ENCODE measurements at places on chromosomes 1 and 21.

- no peak for DNase-seq
Measured at GRCh38 chr1:186753241-186753640, 73.0 kb upstream of the PTGS2 start.

- DNase-seq = no peak
Measured at GRCh38 chr1:58258082-58258481, 288.4 kb downstream of the OMA1 start.

DNA sequence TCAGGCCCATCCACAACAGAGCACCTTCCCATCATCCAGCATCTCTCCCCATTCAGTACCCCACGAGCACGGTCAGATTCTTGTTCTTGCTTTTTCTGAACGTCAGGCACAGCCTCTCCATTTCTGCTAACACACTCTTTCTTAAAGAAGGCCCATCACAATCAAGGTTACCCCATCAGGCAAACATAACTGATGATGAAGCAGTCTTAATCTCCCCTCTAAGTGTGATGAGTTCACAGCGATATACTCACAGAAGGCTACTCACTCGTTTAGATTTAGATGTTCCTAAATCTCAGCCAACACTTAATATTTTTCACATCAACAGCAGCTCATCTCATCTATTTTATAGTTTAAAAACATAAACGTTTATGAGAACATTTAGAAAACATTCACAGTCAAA, 75.6 kb downstream of the ADSS2 start:
- no peak for DNase-seq

DNA sequence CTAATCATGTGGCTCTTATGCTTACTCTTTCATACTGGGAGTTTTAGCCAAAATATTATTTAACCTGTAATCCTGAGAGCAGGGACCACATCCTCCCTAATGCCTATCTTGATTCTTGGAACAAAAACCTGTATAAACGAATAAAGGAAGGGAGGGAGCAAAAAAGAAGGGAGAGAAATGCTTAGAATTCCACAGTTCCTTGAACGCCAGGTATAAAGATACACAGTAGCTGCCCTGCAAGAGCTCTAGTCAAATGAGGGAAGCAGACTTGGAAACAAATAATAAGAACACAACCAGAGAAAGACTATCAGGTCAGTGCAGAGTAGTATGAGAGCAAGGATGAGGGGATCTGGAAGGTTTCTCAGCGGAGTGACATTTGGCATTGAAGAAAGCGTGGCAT, 116.3 kb downstream of the SLC30A10 start:
- DNase-seq = no peak

DNA sequence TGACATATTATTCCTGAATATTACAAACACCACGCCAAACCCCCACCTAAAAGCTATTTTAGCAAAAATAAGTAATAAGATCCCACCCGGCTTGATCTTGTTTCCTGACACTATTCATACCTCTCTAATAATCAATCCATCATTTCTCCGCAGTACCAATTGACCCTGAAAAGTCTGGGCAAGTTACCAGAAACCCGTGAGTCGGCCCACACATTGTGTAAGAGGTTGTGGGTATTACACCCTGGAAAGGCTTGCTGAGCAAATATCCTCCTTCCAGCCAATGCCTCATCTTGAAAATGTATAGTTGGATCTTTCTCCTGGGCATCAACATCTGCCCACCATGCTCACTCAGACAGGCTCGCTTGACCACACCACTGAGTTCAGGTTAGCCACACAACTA, 451.0 kb downstream of the TTLL7 start:
- DNase-seq = no peak

DNA sequence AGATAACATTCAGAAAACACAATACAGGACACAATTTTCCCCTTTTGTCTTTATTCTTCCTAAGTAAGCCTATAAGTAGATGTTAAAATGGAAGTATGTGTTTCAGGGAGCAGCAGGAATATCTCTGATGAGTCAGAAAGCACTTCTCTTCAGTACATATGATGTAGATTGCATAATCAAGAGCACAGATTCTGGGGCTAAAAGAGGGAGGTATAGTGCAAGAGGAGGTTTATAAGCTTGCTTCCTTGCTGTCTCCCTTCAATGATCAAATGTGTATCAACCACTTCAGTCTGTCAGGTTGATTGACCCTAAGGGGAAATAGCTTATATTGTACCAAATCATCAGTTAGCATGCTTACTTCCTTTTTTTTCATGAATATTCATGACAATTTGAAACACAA, 822.8 kb downstream of the BRINP3 start:
- no peak for DNase-seq

DNA sequence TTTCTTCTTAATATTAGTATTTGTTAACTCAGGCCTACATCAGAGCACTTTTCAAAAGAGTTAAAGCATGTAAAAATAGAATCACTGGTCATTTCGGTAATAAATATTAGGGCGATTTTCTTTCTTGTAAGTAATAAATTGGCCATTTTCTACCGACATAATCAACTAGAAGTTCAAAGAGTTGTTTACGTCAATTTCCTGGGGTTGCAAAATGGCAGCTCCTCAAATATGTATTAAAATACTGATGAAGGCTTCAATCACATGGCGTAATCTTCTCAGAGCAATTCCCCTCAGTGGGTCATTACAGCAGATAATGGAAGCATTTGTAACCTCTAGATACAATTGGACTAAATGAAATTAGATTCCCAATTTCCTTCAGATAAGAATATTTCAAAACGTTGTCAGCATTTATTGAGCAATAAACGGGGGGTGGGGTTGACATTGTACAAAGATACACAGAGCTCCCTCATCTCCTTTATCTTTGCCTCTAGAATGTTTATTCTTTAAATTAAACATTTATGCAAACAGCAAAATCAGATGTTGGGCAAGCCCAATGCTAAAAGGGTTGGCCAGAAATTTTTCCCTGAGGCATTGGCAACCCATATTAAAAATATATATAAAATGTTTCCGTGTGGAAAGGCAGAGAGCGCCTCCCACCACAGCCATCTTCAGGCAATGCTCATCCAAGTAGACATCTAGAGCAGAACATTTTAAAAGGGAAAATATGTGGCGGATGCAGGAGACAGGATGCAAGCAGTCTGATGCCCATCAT, 240.6 kb downstream of the NCAM2 start:
- DNase-seq = no peak

DNA sequence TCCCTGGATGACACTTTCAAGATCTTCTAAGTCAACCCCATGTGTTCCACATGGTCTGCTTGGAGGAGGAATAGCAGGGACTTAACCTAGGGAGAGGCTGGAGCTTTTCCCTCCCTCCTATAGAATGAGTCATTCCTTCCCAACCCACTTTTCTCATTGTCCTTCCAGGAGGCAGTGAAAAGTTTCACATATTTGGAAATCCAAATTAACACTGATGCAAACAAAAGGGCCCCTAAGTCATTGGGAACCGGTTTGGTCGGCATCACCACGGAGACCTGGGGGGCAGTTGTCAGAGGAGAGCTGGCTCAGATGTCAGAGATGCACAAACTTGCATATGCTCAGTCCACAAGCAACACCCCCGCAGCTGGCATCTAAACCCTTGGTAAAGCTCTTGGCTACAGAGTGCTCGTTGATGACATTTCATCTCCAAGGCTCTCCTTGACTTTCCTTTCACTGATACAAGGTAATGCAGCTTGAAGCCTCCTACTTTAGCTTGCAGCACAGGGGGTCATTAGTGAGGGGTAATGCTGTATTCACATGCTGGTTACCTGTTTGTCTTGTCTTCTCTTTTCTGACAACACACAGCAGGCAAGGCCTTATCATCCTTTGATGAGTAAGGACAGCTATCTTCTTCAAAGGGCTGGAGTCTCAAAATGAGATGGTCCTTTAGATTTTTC, 12.3 kb upstream of the LRRC8D start:
- DNase-seq = no peak

Data from HL-60 (cell line).